ENCODE measurements at places on chromosomes 5 and 9. TPM values are rescaled to one million over a fixed set of nuclear protein-coding genes. Genes with fewer than 3 reads are reported as not detected.

DNA sequence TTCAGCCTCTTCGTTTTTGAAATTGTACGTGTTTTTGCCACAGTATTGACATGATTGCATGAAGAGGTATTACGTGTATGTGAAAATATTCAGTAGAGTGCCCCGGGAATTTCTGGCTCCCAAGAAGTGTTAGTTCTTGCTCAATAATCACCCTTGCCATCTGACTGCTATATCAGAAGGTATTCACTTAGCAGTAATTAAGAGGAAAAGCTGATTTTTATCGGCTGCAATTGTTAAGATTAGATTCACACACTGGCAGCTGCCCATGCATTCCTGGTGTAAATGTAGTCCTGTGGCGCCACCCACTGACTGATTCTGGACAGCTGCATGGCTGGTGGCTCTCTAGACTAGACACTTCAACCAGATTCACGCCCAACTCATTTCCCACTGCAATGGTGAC is 440.1 kb upstream of the ADAMTS16 start:
- DNase-seq, result no peak

DNA sequence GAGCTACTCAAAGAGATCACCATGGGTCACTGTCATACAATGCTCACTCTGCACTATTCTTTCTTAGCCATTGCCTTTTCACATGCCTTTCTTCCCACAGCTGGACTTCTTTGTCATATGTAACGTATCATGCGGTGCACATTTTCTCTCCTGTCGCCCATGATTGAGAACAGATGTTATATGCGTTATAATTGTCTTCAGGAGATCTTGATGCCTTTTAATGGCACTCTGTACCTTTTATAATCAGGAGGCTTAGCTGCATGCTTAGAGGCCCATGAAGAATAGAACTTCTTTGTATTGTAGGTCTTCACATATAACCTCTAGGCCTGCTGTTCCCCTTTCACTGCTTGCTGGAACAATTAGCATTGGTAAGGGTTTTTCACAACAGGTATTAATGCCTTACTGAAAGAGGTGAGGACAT is 436.1 kb downstream of the CDH10 start:
- no peak for DNase-seq

DNA sequence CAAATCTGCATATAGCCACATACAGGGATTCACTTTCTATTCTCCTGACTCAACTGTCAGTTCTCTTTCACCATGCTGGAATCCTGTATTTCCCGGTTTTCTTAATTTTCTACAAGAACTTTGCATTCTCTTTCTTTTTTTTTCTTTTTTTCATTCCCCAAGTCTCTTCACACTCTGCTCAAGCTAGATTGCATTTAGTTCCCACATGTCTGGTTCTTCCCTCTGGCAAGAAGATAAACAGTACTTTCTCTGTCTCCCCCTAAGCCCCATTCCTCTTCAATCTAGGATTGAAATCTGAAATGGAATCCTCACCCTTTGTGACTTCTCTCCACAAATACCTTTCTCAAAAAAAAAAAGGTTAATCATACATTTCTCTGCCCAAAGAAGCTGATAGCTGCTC is 64.2 kb upstream of the SLC12A2 start:
- DNase-seq, result no peak

DNA sequence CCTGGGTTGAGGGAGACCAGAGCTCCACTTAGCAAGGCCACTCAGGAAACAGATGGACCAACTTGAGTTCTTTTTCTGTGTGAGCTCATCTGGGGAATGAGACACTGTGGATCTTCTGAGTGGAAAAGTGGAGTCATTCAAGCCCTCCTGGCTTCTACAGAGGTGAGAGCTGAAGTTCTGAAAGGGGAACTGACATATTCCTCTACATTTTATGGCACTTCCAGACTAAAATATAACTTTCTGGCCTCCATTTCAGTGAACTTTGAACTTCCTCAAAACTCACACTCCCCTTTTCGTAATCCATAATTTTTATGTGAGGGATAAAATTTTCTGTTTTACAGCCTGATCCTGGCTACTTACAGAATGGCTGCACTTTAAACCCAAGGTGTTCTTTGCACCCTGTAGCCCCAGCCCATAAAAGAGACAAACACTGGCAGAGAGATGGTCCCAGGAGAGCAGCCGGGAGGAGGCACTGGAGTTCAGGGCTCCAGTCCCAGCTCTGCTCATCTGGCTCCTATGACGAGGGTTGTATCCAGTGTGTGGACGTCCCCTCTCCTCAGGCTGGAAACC is 10.8 kb downstream of the SPAAR start:
- no peak for DNase-seq

GRCh38 chr5:170603578-170604565 is 100.1 kb downstream of the KCNIP1 start:
- DNase-seq, result no peak

- no peak for DNase-seq
These were observed 243.0 kb upstream of the NR4A3 start for GRCh38 chr9:99578666-99579065.

DNA sequence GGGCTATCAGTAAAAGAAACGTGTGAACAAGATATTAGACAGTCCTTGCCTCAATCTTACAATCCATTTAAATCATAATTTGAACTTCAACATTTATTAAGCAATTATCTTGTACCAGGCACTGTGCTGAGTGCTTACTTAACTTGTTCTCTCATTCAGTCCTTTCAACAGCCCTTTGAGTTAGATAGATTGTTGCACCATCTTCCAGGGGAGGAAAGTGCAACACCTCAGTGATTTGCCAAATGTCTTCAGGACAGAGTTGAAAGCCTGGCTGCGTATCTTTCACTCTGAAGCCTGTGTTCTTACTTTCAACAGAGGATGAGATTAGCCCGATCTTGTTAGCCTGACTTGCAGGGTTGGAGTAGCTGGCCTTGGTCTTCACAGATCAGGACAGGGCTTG is 34.2 kb upstream of the SUB1 start:
- DNase-seq, result no peak

GRCh38 chr5:62306323-62306895 is 403 bp downstream of the KIF2A start:
- DNase-seq, result peak; percentile 33

- DNase-seq, result no peak
These were observed 27.4 kb upstream of the CEP120 start for GRCh38 chr5:123450640-123451039.

GRCh38 chr5:29005386-29005785 is 1967.0 kb upstream of the CDH9 start:
- no peak for DNase-seq

- no peak for DNase-seq
These were observed 25.6 kb downstream of the STC2 start for GRCh38 chr5:173302546-173303155.

- no peak for DNase-seq
These were observed 101.0 kb downstream of the ZNF608 start for GRCh38 chr5:124645396-124645795.

DNA sequence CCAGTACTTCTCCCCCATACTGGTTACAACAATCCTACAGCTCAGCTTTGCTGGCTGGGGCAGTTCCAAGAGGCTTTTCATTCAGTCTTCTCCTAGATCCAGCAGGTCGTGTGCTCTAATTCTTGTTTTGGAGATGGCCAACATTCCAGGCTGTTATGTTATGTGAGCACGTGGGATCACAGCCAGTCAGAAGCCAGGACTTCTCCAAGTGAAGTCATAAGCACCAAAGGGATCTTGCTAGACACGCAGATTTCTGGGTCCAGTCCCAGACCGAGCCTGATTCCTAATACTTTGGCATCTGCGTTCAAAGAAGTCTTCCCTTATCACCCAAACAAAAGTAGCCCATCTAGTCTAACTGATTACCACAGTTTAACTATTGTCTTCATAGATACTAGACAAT is 1.4 kb upstream of the LARP1 start:
- no peak for DNase-seq

GRCh38 chr9:70061776-70062175 is 18.1 kb downstream of the MAMDC2 start:
- no peak for DNase-seq

DNA sequence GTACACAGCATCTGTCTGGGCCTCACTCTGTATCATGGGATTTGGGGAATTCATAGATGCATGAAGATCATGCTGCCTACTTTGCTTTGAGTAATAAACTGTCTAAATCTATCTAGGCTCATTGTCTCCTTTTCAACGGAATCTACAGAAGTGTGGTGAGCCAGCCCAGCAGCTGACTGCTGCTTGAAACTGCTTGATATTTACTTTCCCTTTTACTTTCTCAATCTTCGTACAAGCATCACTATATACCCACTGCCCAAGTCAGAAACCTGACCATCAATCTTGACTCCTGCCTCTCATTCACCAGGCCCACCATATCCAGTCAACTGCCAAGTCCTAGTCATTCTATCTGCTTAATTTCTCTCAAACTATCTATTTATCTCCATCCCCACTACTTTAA is 142.9 kb downstream of the NR2F1-AS1 start:
- DNase-seq, result no peak

GRCh38 chr9:106077731-106078130 is 383.4 kb downstream of the TMEM38B start:
- no peak for DNase-seq

- no peak for DNase-seq
These were observed 829.1 kb downstream of the PTPRD start for GRCh38 chr9:9783711-9784110.

GRCh38 chr5:98414938-98415337 is 358.5 kb upstream of the RGMB start:
- DNase-seq, result no peak

- DNase-seq, result no peak
These were observed 10.8 kb upstream of the DCP2 start for GRCh38 chr5:112965733-112966306.

GRCh38 chr5:139725073-139725830 is 70.4 kb upstream of the PSD2 start:
- no peak for DNase-seq

DNA sequence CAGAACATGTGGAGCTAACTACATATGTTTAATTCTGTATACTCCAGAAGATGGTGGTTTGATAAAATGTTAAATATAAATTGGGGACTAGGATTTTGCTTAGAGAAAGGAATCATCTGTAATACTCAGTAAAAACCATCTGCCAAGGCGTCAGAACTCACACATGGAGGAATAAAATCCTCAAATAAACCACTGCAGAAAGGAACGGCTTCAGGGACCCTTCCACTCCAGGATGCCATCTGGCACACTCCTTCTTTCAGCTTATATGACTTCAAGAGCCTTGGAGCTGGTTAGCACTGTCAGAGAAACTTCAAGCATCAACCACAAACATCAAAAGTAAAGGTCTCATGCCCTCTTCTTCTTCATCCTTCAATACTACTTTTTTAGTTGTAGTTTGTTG is 360.6 kb downstream of the PLK2 start:
- DNase-seq, result no peak

DNA sequence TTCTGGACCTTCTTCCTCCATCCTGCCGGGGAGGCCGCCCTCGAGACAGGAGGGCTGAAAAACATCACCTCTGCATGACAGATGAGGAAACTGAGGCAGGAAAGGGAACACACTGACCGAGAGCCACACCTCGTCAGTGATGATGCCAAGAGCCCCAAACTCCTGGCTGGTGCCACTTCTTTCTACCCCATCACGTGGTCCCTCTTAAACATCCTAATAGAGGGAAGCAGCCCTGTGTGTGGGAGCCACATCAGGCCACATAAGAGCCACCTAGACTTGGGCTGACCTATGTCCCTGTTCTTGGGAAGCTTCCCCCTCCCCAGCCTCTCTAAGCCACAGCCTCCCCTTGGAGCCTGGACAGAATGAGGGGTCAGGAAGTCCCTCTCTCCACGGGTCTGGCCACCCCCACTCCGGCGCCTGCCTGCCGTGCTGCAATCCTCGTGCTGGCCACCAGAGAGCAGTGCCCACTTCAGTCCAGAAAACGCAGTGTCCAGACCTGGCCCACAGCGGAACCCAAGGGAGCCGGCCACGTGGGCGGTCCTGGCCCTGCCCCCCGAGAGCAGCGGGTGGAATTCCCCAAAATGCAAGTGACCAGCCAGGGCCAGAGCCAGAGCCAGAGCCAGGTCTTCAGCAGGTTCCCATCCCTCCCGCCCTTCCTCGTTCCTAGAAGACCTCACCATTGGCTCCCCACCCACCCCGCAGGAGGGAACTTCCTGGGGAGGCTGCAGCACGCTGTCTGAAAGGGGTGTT is 54.7 kb upstream of the SARDH start:
- DNase-seq, result peak; percentile 64

- no peak for DNase-seq
These were observed 148.5 kb downstream of the EPB41L4A start for GRCh38 chr5:112270299-112271293.

DNA sequence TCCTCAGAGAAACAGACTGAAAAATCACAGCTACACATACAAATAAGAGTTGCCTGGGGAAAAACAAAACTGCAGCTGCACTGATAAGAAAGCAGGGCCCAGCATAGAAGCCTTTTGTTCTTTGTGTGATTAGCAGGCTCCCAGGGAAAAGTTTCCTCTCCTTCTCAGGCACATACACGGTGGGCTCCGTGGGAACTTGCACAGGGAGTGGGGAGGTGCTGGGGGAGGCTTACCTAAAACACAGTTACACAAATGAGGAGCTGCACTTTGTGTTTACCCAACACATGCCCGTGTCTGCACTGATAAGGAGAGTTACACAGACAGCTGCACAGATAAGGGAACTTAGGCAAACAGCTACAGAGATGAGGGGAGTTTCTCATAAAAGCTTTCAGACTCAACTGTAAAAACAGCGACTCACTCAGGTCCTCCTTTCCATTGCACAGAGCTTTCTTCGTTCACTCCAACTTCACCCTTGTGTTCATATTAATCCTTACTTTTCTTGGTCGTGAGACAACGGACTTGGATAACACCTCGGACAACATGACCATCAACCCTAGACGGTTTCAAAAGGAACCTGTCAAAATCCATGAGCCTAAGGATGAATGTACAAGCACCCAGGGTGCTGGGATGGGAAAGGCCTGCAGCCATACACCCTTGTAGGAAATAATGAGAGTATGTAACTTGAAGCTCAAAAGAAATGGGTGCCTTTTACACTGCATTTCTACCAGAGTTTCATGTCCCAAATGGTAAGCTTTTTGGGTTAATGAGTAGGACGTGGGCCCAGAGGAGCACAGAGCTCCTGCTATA is 50.8 kb downstream of the SERINC5 start:
- peak; percentile 48 for DNase-seq

The SLC34A1 gene
- total RNA-seq, result not detected

The AKNA gene
- 18.0 TPM for total RNA-seq

The ATP10B gene
- 4.2 TPM for total RNA-seq

The CAAP1 gene
- 5.7 TPM for total RNA-seq

The ANKRD34B gene
- not detected for total RNA-seq

The GARNL3 gene
- total RNA-seq, result 4.8 TPM

The NRG2 gene
- 5.2 TPM for total RNA-seq

The CARD6 gene
- total RNA-seq, result 8.0 TPM

The GRM6 gene
- not detected for total RNA-seq

The OTULIN gene
- total RNA-seq, result 11.5 TPM

The ALDH1A1 gene
- total RNA-seq, result 190 TPM

The MEIKIN gene
- total RNA-seq, result not detected

The TMEM174 gene
- total RNA-seq, result not detected

The ADAMTSL2 gene
- total RNA-seq, result 5.5 TPM

The DPYSL3 gene
- total RNA-seq, result 2.4 TPM

The CKMT2 gene
- total RNA-seq, result 2.3 TPM

The SYK gene
- 41.1 TPM for total RNA-seq

The GARIN3 gene
- not detected for total RNA-seq

The PCDHB4 gene
- 3.4 TPM for total RNA-seq

The PCDHGB3 gene
- 2.8 TPM for total RNA-seq

The N4BP3 gene
- total RNA-seq, result 0.54 TPM

All from pancreas (tissue), 10 donors.